Adrenal gland (tissue), 19 donors: ENCODE measurements at places on chromosomes 5 and 9.

DNA sequence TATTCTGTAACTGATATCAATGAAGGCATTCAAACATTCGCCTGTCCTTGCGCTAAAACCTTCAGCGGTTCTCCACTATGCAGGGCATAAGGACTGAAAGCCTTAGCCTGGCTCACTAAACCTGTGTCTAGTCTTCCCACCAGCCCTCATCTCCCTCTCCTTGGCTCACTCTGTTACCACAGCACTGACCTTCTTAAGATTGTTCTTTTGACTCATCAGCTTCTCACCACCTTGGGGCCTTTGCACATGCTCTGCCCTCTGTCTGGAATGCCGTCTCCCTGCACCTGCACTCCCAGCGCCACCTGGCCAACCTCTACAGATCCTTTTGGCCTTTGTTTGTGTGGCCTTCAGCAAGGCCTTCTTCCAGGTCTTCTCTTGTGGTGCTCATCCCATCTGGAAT is 131.8 kb upstream of the IER5L start:
- H3K4me3 ChIP-seq: no peak overlapping the region
- no peaks in the 10 kb centered on the region for H3K27me3 ChIP-seq
- no peak for DNase-seq
- peaks cover under 1% of the 10 kb centered on the region for H3K4me1 ChIP-seq
- H3K27ac ChIP-seq: no peak overlapping the region

- DNase-seq: no peak
- H3K4me1 ChIP-seq: peaks cover 37% of the 10 kb centered on the region
- no peaks in the 10 kb centered on the region for H3K27me3 ChIP-seq
- H3K27ac ChIP-seq: peak overlapping the region; percentile 94
These were observed 1.5 kb downstream of the PRRC2B start for GRCh38 chr9:131395157-131396098.

DNA sequence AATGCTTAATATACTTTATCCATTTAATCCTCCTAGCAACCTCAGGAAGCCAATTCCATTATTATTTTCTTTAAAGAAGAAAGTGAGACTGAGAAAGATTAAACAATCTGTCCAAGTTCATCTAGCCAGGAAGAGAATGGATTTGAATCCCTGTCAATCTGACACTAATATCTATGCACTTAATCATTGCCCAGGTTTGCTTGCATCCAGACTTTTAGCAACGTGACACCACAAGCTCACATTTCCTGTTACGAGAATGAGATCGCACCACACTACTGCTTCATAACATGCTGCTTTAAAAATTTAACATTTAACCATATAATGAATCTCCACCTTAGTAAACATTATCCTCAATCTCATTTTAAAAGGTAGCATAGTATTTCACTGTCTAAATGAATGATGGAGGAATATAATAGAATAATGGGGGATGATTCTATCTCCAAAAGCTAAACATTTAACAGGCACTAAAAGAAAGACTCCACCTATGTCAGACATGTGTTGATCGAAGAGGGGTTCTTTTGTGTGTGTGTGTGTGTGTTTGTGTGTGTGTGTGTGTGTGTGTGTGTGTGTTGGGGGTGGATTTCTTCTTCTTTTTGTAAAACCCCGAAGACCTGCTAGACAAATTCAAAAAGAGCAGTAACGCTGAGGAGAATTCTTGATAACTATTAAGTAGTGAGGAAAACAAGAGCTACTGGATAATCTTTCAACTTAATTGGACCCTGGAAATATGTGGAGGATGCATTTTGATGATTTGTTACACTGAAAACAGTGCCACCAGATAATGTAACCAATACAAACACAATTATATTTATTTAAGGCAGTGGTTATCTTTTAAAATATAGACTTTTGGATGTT is 138.7 kb upstream of the NR3C1 start:
- no peak overlapping the region for H3K4me3 ChIP-seq
- DNase-seq: no peak
- no peaks in the 10 kb centered on the region for H3K4me1 ChIP-seq
- H3K36me3 ChIP-seq: no peaks in the 10 kb centered on the region

DNA sequence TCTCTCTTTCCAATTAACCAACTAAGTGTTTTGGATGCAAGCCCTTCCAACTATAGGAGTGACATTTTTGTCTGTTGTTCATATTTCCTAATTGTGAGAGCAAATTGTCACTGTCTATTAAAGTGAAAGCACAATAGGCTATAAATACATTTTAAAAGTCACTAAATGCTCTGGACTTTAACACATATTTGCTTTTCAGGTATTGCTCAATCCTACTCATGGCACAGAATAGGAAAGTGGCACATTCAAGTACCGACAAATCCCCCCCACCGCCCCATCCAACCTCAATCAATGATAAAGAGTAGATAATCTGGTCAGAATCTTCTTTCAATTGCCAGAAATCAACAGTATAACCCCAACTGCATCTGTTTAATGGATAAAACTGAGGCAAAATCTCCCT is 419.8 kb downstream of the PLK2 start:
- H3K27me3 ChIP-seq: no peaks in the 10 kb centered on the region
- H3K36me3 ChIP-seq: no peaks in the 10 kb centered on the region
- H3K27ac ChIP-seq: no peak overlapping the region
- DNase-seq: no peak
- H3K4me3 ChIP-seq: no peak overlapping the region

- peaks cover 96% of the 10 kb centered on the region for H3K36me3 ChIP-seq
- peaks cover 87% of the 10 kb centered on the region for H3K4me1 ChIP-seq
- H3K27me3 ChIP-seq: no peaks in the 10 kb centered on the region
- peak overlapping the region; percentile 81 for H3K27ac ChIP-seq
- DNase-seq: no peak
These were observed 16.5 kb downstream of the SPARC start for GRCh38 chr5:151670083-151670686.
